Activated naive CD4-positive, alpha-beta T cell treated with anti-CD3 and anti-CD28 coated beads, Interleukin-2, amount 50 U/mL, for 72 hours (primary cell): ENCODE measurements at places on chromosomes 11 and 22. TPM values are rescaled to one million over a fixed set of nuclear protein-coding genes. Genes with fewer than 3 reads are reported as not detected.
A peak's percentile ranks its signal among the peaks of the same experiment; 100 is the strongest.

DNA sequence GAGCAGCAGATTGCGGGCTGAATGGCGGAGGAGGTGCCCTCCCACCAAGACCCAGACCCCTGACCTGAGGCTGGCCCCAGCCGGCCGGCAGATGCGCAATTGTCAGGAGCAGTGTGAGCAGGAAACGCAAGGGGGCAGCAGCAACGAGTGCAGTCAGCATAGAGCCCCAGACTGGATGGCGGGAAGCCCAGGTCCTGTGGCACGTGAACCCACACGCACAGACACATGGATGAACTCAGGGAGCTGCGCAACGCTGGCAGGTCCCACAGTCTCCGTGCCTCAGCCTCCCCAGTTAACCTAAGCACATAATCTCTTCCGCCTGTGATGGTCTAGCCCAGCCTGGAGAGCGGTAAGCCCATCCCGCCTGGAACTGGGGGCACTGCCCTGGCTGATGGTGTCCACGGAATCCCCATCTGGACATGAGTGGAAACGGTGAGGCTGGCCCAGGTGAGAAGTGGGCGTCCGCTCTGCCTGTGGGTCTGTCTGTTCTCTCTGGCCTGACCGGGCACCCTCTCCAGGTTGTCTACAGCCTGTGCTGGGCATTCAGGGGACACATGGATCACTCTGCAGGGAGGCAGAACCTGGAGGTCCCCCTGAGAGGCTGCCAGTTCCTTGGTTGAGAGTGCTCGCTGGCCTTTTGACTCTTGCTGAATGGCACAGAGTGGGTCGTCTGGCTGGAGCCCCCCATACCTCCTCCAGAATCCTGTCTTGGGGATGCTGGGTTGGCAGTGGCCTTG is 626 bp upstream of the TBX10 start:
- DNase-seq: no peak

DNA sequence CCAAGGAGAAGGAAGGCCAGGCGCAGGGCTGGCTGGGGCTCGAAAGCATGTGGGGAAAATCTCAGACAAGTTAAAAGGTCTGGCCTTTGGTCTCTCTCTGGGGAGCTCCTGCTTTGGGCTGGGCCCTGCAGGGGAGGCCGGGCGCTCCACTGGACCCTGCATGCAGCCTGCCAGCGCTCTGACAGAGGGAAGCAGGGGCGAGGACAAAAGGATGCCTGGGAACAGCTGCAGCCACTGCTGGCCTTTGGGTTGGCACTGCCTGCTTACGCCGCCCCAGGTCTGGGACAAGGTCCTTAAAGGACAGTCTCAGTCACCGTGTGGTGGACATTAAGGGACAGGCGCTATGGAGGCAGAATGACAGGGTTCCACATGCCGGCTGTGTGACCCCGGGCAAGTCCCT is 56.4 kb upstream of the TTLL12 start:
- DNase-seq: no peak

- DNase-seq: no peak
These were observed 104.3 kb downstream of the GGTLC2 start for GRCh38 chr22:22748756-22749155.

GRCh38 chr22:48154169-48154942 is 1391.9 kb downstream of the TBC1D22A start:
- DNase-seq: no peak

- no peak for DNase-seq
These were observed 1.4 kb upstream of the TRMT2A start for GRCh38 chr22:20118300-20119020.

DNA sequence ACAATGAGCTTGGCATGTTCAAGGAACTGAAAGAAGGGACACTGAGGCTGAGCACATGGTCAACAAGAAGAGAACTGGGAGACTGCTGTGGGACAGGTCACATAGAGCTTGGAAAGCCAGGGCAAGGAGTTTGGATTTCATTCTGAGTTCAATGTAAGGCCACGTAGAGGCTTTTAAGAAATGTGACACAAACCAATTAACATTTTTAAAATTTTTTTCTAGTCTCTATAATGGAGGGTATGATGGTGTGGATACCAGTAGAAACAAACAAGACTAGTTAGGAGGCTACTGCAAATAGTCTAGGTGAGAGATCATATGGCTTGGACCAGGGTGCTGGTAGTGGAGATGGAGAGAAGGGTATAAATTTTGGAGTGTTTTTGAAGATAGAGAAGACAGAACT is 56.7 kb downstream of the RAB30 start:
- no peak for DNase-seq

DNA sequence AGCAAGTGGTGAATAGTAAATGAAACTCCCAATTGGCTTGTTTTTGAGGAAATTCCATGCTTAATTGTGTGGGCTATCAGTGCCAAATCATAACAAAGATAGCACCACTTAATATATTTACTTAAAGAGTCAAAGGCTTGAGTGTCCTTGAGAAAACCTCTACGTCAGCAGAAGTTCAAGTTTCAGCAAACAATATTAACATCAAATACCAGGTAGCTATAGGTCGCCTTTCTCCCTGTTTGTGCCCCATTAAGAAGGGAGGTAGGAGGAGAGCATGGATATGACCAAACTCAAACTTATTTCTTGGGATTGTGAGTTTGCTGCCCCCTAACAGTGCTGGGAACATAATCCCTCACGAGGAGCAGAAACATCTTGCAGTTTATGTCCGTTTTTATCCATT is 105.6 kb upstream of the SYN3 start:
- DNase-seq: no peak

DNA sequence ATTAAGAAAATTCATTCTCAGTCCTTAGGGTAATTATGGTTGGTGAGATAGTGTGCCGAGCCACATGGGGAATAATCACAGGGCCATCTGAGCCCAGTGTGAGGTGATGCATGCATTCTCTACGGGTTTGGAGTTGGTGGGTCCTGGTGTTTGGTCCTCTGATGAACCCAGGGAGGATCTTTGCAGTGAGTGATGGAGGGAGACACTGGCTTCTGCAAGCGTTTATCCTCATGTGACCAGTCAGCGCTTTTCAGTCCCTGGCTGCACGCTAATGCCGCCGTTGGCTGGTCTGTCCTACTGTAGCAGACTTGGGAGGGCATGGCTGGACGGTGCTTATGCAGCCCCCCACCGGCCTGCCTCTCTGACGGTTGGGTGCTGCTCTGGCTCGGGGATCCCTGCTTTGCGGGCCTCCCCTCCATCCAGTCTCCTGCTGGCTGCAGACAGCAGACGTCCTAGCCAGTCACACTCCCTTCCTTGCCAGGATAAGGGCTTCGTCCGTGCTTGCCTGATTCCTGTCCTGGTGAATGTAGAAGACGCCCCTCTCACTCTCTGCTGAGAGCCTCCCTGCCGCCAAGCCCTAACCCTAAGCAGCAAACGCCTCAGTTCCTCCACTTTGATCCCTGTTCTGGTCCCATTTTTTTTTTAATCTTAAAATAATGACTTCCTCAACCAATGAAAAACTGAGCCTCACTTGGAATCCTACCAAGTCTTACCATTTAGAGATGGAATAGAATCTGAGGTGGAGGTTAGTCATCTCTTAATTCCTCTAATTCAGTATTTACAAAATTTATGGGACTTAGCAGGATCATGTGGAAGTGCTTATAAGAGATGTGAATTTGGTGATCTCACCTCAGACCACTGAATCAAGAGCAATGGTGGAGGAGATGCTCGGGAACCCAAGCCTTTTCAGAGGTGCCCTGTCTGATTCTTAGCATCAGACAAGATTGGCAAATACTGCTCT is 143.7 kb upstream of the SORL1-AS1 start:
- DNase-seq: no peak

GRCh38 chr11:2137202-2138067 is 1.8 kb downstream of the IGF2 start:
- no peak for DNase-seq

GRCh38 chr11:8652140-8652539 is 30.3 kb downstream of the TRIM66 start:
- no peak for DNase-seq

- no peak for DNase-seq
These were observed 2.8 kb upstream of the USP2 start for GRCh38 chr11:119384332-119384731.

DNA sequence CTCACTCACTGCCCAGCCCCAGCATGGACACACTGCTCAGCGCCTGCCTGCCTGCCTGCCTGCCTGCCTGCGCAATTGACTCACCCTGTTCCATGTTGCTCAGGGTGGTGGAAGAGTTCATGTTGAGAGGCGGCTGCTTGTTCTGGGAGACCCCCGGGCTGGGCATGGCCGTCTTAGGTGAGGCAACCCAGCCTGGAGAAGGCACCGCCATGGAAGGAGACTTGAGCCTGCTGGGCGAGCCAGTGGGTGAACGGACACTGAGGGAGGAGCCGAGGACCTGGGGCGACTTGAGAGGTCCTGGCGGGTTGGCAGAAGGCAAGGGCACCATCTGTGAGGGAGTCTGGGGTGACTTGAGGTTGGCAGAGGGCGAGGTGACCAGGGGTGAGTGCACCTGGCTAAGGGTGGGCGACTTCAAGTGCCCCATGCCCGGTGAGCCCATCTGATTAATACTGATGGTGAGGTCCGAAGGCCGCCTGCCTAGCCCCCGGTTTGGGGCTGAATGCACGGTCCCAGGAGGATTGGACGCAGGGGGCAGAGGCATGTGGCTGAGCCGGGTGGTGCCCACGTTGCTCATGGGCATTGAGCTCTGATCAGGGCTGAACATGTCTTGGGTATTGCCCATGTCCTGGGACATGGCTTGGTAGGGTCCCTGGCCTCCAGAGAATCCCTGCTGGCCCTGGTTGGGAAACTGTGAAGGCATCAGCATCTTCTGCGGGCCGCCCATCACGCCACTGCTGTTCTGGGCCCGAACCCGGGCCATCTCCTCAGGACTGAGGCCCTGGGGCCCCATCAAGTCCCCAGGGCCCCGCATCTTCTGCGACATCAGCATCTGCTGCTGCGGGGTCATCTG is 17.1 kb downstream of the CXCR5 start:
- no peak for DNase-seq

GRCh38 chr22:21961886-21962654 is 9.4 kb upstream of the PPM1F start:
- no peak for DNase-seq

DNA sequence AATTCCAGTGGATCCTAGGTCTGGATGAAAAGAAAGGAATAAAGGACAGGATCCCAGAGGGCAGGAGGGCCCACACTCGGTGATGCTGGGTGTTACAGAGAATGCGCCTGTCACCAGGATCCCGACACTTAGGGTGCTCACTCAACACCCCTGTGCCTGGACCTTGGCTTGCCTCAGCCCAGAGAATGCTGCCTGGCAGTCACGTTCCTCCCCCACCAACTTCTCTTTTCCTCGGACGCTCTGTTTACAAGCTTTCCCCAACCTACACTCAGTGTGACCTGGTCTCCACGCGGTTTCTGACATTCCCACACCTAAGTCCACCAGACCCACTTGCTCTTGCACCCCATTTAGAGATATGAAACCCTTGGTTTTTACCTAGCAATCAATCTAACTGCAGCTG is 38.0 kb upstream of the ETS1 start:
- peak; percentile 7 for DNase-seq

- DNase-seq: no peak
These were observed 21.7 kb upstream of the TH start for GRCh38 chr11:2193099-2193887.

GRCh38 chr11:2775626-2776350 is 76.0 kb upstream of the KCNQ1OT1 start:
- no peak for DNase-seq

GRCh38 chr22:49234459-49234858 is 593.2 kb downstream of the BRD1 start:
- no peak for DNase-seq

DNA sequence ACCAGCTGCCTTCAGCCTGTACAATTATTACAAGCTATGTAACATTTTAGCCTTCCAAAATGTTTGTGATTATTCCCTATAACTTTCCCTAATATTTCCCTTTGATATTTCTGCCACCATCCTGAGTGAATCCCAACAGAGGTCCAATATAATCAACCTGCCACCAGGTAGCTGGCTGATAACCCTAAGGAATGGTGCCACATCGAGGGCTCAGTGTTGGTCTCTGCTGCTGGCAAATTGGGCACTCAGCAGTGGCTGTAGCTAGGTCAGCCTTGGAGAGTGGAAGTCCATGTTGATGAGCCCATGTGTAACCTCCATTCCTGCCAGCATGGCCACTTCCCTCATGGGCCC is 121.2 kb downstream of the ZNF280B start:
- no peak for DNase-seq

DNA sequence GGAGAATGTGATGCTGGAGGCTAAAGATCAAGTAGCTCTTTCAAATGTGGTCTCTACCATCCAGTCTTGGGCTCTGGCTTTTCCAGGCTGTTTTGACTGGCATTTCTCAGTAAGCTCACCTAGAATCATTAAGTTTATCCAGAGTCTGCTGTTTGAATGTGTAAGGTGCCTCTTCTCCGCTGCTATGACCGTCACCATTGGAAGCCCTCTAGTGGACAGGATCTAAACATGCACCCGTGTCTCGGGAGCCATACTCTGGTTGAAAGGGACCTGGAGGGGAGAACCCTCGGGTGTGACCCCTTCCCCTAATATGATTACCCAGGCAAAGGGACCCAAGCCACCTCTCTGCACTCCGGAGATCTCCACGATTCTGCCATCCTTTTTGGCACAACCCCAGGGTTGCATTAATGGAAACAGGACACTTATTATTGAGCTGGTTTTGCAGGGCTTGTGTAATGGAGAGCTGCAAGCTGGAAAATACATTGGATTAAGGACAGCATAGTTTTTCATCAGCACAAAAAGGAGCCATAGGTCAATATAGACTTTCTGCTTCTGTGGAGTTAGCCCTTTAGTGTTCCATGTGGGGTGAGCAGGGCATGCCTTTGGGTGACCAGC is 191.0 kb upstream of the LARGE1 start:
- no peak for DNase-seq

- DNase-seq: no peak
These were observed 37.3 kb upstream of the POU2AF1 start for GRCh38 chr11:111416231-111416960.

DNA sequence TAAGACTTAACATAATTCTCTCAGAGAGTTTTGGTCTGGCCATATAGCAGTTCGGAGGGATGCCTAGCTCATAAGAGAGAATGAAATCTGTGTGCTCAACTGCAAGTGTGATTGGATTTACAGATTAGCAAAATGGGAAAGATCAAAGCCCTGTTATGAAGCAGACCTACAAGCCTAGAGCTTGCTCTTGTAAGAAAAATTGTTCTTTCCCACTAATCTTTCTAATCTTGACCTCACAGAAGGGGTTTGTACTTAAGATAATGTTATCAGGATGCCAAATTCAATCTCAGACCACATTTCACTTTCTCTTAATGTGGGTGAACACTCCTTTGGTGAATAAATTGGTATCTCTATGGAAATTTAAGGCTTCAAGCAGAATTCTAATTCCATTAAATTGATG is 267.2 kb downstream of the RAB38 start:
- DNase-seq: no peak

ENTHD1 gene
- total RNA-seq: 0.31 TPM

OR4C16 gene
- not detected for total RNA-seq

RPS3 gene
- total RNA-seq: 4,688 TPM

GPR83 gene
- not detected for total RNA-seq

OR52I2 gene
- not detected for total RNA-seq

WNT7B gene
- 0.05 TPM for total RNA-seq

MOGAT2 gene
- not detected for total RNA-seq

UPK2 gene
- total RNA-seq: 0.80 TPM

TRIOBP gene
- total RNA-seq: 17.4 TPM

PRPF19 gene
- total RNA-seq: 71.0 TPM

FDX1 gene
- 15.2 TPM for total RNA-seq

CDCA5 gene
- total RNA-seq: 203 TPM

MIOX gene
- 0.25 TPM for total RNA-seq

TUBA8 gene
- total RNA-seq: 1.6 TPM
